ENCODE measurements at places on chromosomes 12 and 14. TPM values are rescaled to one million over a fixed set of nuclear protein-coding genes. Genes with fewer than 3 reads are reported as not detected.

Gene PAX9
- total RNA-seq = 4.9 TPM

Gene RNASE2
- 0.46 TPM for total RNA-seq

Gene ACSS3
- total RNA-seq = 24.3 TPM

Gene FGF6
- total RNA-seq = not detected

Gene PROX2
- total RNA-seq = not detected

Gene GNS
- total RNA-seq = 98.7 TPM

Gene CNIH1
- total RNA-seq = 113 TPM

Gene ACACB
- 52.5 TPM for total RNA-seq

Gene IL22
- not detected for total RNA-seq

Gene LMNTD1
- total RNA-seq = 3.5 TPM

DNA sequence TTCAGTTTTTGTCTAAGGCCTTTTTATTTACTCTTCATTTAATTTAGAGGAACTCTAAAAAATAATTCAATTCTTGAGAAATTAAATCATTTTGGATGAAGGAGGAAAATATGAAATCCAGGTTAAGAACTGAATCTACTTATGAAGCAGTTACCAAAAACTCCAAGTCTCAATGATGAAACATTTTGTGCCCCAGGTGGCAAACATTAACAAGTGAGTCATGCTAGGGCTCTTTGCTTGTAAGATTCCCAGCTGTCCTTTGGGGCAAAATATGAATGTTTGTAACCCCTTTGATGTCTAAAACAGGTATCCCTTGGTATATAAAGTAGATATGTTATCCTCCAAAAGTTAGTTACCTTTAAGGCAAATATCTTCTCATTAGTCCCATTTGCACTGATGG, 202.4 kb downstream of the NEDD1 start:
- DNase-seq = no peak

DNA sequence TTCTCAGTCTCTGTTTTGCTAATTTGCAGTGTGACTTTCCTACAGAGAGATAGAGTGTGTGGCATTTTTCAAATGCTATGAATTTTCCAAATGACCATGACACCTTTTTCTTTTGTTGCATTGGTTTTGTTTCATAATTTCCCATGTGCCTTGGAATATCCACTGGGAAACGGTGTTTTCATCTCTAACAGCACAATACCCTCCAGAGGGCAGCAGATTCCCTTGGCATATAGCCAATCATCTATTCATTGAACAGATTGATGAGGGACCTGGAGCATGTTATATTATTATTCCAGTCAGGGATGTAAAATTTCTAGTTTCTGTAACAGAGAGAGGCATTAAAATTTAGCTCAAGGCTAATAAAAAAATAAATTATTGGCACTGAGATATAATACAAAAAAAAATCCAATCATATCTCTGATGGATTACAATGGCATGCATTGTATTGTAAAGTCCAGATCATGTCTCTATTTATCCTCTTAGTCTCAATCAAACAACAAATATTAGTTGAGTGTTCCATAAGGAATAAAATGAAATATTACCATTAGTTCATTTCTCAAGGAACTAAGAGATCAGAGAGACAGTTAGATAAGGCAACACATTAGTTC, 29.6 kb upstream of the NTN4 start:
- DNase-seq = peak; percentile 47

- no peak for DNase-seq
Observed at GRCh38 chr14:77139540-77140358, 1.8 kb downstream of the ZDHHC22 start.

DNA sequence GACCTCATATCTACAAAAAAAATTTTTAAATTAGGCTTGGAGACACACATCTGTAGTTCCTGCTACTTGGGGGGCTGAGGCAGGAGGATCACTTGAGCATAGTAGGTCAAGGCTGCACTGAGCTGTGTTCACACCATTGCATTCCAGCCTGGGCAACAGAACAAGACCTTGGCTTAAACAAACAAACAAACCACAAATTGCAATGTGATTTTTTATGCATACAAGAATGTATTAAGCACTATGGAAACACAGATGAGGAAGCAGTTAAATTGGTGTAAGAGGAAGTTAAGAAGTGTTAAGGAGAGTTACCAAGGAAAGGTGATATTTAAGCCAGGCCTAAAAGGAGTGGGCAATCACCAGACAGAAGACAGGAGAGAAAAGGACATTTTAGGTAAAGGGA, 83.6 kb upstream of the HECTD1 start:
- DNase-seq = no peak

DNA sequence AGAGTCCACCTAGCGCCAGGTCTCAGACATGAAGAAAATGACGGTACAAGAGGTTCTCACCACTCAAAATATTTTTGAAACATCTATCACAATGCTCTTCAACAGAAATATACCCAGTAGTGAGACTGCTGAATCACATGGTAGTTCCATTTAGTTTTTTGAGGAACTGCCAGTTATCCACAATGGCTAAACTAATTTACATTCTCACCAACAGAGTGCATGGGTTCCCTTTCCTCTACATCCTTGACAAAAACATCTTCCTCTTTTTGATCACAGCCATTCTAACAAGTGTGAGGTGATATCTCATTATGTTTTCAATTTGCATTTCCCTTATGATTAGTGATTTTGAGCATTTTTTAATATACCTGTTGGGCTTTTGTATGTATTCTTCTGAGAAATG, 5.7 kb upstream of the GPR65 start:
- DNase-seq = no peak

DNA sequence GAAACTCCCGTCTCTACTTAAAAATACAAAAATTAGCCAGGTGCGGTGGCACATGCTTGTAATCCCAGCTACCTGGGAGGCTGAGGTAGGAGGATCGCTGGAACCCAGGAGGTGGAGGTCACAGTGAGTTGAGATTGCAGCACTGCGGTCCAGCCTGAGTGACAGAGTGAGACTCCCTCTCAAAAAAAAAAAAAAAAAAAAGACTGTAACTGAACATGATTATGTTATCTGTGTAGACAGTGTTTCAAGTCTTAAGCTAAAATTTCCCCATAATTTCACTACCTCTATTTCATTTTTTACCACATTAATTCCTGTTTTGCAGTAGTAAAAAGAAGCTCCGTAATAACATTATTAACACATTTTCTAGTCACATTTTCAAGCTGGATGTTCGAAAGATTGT, 5.4 kb downstream of the PLBD1 start:
- DNase-seq = no peak

DNA sequence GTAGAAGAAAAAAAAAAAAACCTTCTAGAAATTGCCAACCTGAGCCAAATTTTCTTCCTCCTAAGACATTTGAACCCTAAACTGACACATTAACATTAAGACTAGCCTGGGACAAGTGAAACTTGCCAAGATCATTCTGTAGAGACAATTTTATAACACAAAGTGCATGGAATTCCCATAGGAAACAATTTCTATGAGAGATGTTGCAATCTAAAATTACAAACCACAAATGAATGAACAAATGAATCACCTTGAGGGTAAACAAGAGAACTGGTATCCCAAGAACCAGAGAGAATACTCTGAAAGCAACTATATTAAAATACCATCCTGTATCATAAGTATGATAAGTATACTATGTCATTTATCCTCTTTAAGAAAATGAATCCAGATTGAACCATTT, 165.3 kb downstream of the DICER1 start:
- no peak for DNase-seq

DNA sequence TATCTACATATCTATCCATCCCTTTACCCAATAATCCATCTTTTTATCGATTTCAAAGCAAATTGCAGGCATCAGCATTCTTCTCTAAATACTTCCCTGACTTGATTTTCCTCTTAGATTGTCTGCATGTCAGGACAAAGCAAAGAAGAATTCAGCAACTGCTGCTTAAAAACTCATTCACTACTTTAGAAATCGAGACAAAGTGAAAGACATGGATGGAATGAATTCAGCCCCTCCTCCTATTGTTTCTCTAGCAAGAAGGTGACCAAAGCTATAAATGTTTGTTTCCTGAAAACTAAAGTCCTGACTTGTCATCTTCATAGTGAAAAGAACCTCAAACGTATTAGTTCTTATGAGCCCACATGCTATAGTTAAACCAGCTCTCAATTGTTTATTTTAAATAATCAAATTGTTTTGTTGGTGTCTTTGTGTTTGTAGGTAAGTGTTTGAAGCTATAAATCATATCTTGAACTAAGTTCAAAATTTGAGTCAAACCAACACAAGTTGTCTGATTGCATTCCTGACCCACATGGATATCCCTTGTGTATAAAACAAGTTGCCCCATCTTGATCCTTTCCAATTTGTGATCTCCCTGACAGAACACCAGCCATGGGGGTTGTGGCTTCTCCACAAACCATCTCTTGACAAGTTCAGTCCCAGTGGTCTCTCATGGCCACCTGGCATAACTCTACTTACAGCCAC, 58.6 kb upstream of the ARHGAP5 start:
- no peak for DNase-seq

DNA sequence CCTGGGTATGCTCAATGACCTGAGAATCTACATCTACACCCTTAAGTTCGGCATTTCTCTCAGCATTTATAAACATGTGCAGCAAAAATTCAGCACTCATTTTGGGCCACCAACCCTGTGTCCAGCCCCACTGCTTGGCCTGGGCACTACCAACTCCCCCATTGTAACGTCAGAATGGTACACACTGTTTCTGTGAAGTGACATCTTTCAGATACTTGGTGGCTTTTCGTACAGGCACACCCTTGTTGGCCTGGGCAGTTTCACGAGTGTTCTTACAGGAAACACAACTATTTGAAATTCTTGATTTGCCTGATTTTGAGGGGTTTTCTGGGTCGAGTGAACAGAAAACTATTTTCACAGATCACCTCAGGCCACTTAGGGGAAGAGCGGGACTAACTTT, 46.0 kb downstream of the TSHR start:
- no peak for DNase-seq

- no peak for DNase-seq
Observed at GRCh38 chr12:44403185-44403584, 472.9 kb downstream of the NELL2 start.
